ENCODE measurements at places on chromosomes 5 and 9.

- no peak for DNase-seq
These were observed 31.5 kb upstream of the ALDH1A1 start for GRCh38 chr9:72984226-72984947.

DNA sequence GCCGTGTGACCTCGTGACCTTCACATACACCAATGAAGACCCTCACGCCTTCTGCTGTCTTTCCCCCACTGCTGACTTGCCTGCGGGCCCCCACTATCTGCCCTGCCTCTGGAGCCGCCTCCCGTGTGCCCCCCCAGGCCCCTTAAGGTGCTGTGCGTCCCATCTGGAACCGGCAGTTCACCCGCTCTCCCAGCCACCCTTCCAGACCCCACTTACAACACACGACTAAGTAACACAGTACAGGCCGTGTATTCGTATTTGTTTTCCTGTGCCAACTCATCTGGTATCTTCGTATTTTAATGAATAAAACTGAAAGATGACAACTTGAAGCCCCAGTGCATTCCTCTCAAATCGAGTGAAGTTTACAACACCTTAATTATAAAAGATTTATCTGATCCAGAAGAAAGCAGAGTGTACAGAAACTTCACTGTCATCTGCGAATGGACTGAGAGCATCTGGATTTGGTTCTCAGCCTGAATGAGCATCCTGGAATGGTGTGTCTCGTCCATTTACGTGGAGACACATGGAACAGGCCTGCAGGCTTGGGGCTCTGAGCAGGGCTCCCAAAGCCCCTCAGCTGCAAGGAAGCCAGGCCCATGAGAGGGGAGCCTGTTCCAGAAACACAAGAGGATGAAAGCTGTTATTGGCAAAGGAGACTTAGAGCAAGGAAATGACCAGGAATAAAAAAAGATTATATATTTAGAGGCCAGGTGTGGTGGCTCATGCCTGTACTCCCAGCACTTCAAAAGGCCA is 21.9 kb upstream of the TERT start:
- no peak for DNase-seq

DNA sequence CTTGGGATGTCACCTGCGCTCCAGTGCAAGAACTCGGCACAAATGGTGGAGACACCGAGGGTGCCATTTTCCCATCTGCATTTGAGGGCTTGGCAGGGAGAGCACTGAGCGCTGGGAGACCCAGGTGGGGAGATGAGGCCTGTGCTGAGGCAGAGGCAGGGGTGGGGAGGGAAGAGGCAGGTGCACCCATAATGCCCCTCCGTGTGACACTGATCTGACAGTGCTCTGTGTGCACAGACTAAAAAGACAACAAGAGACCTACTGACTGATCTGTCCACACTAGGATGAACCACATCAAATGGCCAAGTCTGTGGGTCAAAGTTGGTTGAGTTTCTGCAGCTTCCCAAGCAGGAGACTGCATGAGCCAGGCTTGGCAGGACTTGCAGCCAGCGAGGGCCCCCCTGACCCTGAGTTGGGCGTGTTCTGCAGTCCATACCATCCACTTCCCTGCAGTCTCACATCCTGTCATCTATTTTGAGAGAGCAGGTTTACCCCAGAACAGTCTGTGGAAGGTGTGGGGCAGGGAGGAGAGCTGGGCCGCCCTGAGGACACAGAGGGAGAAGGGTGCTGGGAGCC is 41.9 kb downstream of the NEK6 start:
- no peak for DNase-seq

GRCh38 chr9:138098908-138099791 is 221.6 kb downstream of the CACNA1B start:
- DNase-seq: no peak

- DNase-seq: no peak
These were observed 92.9 kb upstream of the PTPN3 start for GRCh38 chr9:109590966-109591365.

DNA sequence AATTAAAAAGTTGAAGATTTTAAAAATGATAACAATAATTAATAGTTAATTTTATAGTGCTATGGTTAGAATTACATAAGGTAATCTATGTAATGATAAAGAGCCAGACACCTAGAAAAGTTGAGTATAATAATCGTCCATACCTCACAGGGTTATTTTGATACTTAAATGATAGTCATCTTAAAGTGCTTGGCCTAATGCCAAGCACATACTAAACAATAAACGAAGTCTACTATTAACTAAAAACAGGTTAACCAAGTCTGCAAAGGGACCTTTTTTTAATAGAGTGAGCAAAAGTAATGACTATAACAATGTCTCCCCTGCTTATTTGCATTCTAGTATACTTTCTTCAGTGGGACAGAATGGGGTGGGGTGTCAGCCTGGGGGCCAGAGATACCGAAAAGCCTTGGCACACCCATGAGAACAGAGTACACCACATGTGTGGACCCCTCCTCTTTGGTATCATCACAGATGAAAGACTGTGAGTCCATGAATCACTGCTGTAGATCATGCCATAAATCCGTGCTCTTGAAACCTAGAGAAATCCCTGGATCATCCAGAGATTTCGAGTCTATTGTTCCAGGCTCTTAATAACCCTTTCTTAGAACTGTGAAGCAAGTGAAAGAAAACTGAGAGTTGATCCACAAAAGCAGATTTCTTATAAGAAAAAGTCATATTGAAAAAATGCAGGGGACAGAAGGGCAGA is 249.5 kb downstream of the PRELID2 start:
- no peak for DNase-seq

DNA sequence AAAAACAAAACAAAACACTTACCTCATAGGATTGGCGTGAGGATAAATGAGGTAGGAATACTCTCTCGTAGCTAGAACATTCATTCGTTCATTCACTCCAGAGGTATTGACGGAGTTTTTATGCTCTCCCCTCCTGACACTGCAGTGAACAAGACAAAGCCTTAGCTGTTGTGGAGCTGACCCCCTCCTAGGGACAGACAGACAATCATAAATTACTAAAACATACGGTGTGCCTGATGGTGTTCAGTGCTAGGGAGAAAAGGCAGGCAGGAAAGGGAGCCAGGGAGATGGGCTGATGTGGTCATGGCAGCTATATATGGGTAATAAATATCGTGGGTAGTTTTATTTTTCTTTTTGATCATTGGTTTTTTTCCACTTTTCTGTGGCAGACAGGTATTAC is 5.7 kb upstream of the BRD3 start:
- DNase-seq: no peak

- peak; percentile 81 for DNase-seq
These were observed 8.8 kb upstream of the TRAF1 start for GRCh38 chr9:120935383-120935857.

GRCh38 chr5:173637340-173637739 is 20.9 kb upstream of the BOD1 start:
- no peak for DNase-seq

- DNase-seq: peak; percentile 70
These were observed 161.9 kb upstream of the HMHB1 start for GRCh38 chr5:143649937-143650621.

DNA sequence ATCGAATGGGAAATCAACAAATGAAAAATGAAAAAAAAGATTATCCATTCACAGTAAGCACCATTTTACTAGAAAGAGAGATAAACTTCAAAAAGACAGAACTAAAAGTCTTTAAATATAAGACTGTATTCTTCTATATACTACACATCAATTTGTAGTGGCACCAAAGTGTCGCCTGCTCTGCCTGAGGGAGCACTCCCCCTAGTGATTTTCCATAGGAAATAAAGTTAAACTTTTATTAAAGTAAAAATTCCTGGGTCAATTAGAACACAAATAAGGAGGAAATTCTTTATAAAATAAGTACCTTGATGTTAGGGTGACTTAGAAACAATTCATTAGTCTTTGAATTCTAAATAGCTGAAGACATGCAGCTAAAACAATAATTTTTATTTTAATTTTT is 9.7 kb downstream of the RAD1 start:
- peak; percentile 34 for DNase-seq

DNA sequence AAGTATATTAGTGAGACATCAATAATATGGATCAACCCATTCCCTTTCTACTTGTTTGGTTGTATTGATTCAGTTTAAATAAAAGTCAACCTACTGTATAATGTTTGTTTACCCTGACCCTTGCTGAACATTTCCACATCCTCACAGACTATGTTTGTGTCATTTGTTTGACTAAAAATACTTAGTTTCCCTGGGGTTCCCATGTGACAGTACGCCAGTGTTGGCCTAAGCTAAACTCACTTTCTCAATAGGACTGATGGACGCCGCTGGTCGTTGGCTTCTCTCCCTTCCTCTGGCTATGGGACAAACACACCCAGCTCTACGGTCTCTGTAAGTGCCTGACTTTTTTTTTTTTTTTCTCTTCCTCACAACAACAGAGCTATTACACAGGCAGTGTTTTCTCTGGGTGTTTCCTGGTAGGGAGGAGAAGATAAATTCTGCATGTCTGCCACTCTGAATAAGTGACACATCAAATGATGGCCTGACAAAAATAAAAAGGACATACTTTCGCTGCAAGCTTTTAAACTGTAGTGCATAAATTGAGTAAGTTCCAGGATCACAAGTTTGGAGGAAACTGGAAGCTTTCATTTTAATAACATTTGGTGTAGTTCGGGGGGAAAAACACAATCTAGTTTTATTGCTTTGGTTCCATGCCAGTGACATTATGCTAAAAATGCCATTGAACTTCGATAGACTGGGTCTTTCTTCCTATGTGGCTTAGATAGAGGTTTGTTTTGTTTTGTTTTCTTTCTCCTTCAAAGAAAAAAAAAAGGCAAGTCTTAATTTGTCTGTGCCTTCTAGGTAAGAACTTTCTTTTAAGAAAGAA is 101.0 kb downstream of the CD180 start:
- DNase-seq: peak; percentile 30

DNA sequence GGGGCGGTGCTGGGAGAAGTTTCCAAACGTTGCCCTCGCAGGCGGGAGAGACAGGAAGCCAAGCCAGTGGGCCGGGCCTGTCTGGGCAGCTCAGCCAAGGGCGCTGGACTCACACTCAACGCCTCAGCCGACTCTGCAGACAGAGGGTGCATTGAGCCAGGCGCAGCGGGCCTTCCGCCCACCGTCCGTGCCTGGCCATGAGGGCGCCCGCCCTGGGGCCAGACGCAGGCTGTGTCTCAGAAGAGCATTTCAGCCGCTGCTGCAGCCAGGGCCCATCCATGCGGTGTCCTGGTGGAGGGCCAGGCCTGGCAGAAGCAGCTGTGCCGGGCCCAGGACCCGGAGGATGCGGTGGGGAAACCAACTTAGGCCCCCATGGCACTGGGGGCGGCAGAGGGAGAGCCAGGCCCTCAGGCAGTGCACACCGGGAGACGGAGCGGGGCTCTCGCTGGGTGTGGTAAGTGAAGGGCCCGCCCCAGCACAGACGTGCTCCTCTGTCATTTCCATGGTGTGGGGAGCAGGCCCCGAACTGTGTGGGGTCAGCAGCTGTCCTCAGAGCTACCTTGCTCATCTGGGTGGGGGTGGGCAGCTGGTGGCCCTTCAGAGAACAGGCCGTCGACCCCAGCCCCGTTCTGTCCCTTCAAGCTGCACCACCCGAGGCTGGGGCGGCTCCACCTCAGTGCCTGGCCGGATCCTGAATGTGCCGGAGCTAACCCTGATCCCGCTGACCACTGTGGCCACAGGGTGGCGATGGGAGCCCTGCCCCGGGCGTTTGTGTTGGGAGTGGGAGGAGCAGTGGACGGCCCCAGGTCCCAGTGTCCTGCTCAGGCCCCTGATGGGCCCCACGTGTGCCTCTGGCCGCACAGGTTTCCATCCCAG is 18.0 kb downstream of the DNLZ start:
- DNase-seq: peak; percentile 68

- peak; percentile 87 for DNase-seq
These were observed 4.6 kb downstream of the NIPAL4 start for GRCh38 chr5:157464519-157465171.

GRCh38 chr5:149117970-149118369 is 23.3 kb upstream of the ABLIM3 start:
- DNase-seq: no peak

DNA sequence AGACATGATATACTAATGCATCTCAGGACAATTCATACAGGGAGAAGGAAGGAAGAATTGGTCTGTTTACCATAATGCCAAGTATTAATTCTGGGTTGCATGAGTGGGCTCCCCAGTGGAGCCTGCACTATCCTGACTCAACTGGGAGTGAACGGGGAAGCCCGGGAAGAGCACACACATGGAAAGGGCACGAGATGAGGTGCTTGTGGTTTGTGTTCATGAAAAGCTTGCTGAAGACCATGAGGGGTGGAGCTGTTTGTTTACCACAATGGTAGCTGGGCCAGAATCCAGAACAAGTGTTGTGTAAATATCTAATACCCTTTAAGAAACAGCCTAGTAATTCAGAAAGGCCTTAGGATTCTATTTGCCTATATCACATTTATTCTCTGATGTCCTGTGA is 44.6 kb downstream of the POC5 start:
- no peak for DNase-seq

DNA sequence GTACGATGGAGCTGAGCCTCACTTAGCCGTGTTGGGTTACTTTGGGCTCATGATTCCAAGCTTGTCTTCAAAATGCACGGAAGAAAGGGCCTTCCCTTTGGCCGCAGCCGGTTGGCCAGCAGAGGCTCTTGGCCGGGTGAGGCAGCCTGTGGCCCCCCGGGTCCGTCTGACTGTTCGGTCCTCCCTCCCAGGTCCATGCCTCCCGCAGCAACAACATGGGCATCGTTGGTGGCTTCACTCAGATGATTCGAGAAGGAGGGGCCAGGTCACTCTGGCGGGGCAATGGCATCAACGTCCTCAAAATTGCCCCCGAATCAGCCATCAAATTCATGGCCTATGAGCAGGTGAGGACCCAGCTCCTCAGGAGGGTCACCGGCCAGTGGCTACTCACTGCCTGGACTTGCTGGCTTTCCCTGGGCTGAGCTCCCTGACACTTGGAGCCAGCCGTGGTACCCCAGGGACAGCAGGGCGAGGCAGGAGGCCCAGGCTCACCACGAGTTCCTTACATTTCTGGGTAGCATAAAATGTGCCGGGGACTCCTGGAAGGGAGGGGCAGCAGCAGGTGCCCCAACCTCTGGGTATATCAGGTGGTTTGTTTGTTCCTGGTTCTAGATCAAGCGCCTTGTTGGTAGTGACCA is 21.9 kb downstream of the PTGES2 start:
- no peak for DNase-seq
